ENCODE measurements at places on chromosomes 2 and 18. TPM values are rescaled to one million over a fixed set of nuclear protein-coding genes. Genes with fewer than 3 reads are reported as not detected.

GRCh38 chr2:60368456-60368855 is 185.0 kb downstream of the BCL11A start:
- no peaks in the 10 kb centered on the region for H3K27me3 ChIP-seq
- H3K4me1 ChIP-seq, result no peaks in the 10 kb centered on the region
- H3K4me3 ChIP-seq, result no peak overlapping the region
- no peak overlapping the region for H3K27ac ChIP-seq
- DNase-seq, result no peak

GRCh38 chr2:118013221-118013723 is 598 bp downstream of the CCDC93 start:
- H3K4me3 ChIP-seq, result peak overlapping the region; percentile 82
- peaks cover 29% of the 10 kb centered on the region for H3K4me1 ChIP-seq
- DNase-seq, result peak; percentile 52
- no peaks in the 10 kb centered on the region for H3K27me3 ChIP-seq

DNA sequence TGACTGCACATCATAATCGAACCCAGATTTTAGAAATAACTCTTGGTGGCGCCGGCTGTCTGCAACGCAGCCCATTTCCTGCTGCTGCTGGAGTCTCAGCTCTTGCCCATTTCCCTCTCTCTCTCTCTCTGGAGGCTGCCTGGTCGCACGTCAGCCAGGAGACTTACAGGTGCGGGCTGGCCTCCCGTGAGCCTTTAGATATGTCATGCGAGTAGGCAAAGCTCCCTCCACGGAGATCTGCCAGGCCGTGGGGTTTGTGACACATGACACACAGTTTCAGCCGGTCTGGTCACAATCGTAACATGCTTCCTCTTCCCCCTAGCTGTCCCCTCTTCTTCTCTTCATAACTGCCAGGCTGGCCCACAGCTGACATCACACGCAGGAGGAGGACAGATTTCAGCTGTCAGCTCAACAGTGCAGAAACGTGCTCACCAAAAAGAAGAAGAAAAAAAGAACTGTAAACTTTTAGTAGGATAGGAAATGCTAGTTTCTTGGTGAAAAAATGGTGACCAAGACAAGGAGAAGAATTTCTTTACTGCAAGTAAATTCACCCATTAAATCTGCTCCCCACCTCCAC is 489.3 kb downstream of the ZNF516 start:
- H3K27ac ChIP-seq, result no peak overlapping the region
- DNase-seq, result no peak
- H3K4me3 ChIP-seq, result no peak overlapping the region
- no peaks in the 10 kb centered on the region for H3K36me3 ChIP-seq

GRCh38 chr2:233081232-233081730 is 21.1 kb downstream of the INPP5D start:
- H3K4me3 ChIP-seq, result no peak overlapping the region
- H3K27me3 ChIP-seq, result peaks cover 3% of the 10 kb centered on the region
- H3K4me1 ChIP-seq, result peaks cover 26% of the 10 kb centered on the region

DNA sequence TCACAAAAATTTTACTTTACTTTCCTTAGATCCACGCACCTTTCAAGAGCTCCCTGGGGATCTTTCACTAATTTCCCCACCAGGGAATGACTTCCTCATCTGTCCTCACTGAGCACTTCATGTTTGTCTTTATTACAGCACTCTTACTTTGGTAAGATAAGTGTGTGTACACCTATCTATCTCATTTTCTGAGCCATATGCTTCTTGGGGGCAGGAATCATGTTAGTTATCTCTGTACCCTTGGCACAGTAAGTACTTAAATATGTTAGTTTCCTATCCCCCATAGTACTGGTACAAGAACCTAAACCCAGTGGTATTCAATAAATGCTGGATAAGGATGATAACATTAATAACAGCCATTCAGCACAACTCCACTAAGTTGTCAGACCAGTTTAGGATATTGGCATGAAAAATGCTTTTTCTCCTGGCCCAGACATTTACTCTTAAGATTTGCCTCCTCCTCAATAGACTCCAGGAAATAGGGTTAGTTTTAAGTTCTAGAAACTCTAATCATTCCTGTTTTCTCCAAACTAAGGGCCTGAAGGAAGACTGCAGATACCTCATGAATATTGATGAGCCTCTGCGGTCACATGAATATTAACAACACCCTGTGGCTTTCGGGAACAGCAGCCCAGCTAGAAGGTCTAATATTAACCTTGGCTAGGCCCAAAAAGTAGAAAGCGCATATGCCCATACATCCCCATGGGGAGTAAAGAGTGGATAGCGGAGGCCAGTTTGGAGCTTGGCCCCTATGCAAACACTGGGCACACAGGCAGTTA is 38.2 kb downstream of the NHEJ1 start:
- DNase-seq, result no peak
- no peaks in the 10 kb centered on the region for H3K36me3 ChIP-seq
- H3K27me3 ChIP-seq, result no peaks in the 10 kb centered on the region
- peaks cover 14% of the 10 kb centered on the region for H3K4me1 ChIP-seq

DNA sequence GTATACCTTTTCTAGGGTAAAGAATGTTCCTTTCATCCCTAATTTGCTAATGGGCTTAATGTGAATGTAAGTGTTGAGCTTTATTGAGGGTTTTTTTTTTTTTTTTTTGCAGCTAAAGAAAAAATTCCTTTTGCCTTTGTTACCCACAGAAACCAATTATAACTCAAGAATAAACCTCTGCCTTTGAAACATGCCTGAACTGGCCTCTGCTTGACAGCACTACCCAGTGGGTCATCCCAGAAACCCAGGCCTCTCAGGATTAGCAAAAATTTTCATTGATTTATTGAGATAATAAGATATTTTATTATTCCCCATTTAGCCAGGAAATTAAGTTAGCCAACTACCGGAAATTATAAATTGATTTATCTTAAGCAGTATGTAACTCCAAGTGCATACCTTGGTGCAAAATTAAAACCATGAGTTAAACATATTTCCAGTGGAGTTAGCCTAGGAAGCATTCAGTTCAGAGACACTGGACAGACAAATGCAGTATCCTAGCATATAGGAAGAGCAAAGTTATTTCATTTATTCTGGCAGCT is 67.0 kb upstream of the RASGRP3 start:
- DNase-seq, result no peak
- H3K4me3 ChIP-seq, result no peak overlapping the region
- H3K27me3 ChIP-seq, result no peaks in the 10 kb centered on the region
- H3K4me1 ChIP-seq, result no peaks in the 10 kb centered on the region
- H3K27ac ChIP-seq, result no peak overlapping the region

DNA sequence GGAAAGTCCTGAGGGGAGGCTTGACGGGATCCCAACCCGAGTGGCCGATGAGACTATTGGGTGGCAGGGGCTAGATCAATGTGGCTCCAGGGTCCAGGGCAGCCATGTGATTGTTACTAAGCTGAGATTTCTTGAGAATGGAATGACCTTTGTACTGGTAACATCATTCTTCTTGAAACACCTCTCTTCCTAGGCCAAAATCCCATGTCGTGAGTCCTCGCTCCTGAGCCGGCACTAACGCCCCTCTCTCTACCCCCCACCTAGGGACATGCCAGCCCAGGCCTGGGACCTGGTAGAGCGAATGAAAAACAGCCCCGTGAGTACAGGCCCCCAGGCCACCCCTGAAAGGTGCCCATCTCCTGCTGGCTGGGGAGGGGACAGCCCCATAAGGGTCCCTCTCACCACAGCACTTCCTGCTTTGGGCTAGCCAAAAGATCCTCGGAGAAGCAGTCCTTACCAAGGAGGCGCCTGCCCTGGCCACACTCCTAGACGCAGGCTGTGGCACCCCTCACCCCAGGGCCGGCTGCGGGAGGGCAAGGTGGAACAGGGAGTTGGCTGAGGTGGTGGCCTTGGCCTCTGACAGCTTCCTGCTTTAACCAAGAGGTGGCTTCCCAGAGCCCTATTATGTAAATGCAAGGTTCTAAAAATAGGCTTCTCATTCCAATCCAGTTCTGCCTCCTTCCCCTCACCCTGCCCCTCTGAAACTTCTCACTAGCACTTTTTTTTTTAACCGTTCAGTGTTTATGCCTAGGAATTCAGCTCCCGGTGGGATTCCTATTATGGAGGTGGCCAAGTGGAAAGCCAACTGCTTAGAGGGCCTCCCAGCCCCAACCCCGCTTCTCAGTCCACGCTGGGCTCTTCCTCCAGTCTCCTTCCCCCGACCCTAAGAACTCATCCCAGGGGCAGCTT is 126.6 kb upstream of the PPP1CB start:
- no peak overlapping the region for H3K4me3 ChIP-seq
- H3K4me1 ChIP-seq, result peaks cover 74% of the 10 kb centered on the region
- H3K36me3 ChIP-seq, result no peaks in the 10 kb centered on the region
- H3K27ac ChIP-seq, result peak overlapping the region; percentile 91
- H3K27me3 ChIP-seq, result no peaks in the 10 kb centered on the region

- H3K4me3 ChIP-seq, result no peak overlapping the region
- no peaks in the 10 kb centered on the region for H3K27me3 ChIP-seq
- H3K36me3 ChIP-seq, result peaks cover 33% of the 10 kb centered on the region
- no peak overlapping the region for H3K27ac ChIP-seq
- no peak for DNase-seq
- peaks cover 21% of the 10 kb centered on the region for H3K4me1 ChIP-seq
Observed at GRCh38 chr2:232029346-232029745, 67.8 kb downstream of the DIS3L2 start.

DNA sequence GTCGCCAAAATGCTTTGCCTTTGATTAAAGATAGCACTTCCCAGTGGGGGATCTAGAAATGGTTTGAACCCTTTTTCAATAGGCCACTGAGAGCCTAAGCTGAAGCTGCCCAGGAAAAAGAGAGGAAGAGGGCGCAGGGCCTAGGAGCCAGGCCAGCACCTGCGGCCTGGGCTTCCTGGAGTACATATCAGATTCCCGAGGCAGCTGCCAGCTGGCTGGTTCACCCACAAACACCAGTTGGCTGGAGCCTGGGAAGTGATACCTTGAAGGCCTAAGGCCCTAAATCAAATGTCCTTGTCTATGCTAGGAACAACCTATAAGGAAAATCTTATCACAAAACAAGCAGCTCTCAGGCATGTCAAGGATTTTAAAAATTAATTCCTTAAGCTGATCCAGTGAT is 37.1 kb downstream of the ANKRD44 start:
- H3K27ac ChIP-seq, result no peak overlapping the region
- peak; percentile 23 for DNase-seq
- no peaks in the 10 kb centered on the region for H3K36me3 ChIP-seq
- no peak overlapping the region for H3K4me3 ChIP-seq
- no peaks in the 10 kb centered on the region for H3K27me3 ChIP-seq
- peaks cover 23% of the 10 kb centered on the region for H3K4me1 ChIP-seq

DNA sequence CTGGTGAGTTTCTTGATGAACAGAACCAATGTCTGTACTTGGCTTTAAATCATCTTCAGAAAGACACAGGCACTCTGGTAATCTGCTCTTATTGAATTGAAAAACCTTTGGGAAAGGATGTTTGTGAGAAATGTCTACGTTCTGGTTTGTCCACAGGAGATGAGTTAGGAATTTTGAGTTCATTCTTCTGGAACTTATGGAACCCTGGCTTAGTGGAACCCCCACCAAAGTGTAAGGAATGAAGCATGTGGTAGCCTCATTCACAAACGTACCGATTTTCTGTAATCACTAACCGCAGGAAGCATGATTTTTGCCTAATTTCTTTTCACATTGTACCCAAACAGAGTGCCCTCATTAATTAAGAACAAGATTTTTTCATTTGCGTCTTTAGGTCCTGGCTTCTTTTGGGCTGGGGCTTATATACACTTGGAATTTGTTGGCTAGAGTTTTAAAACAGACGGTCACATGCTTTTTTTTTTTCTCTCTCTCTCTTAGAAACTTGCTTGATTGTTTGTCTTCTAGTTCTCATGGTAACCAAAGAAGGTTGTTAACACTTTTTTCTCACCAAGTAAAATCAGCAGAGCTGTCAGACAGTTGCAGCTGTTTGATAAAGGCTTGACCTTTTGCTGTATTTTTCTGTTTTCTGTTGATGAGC is 314.1 kb upstream of the THUMPD2 start:
- no peaks in the 10 kb centered on the region for H3K4me1 ChIP-seq
- DNase-seq, result no peak
- no peak overlapping the region for H3K4me3 ChIP-seq
- no peaks in the 10 kb centered on the region for H3K36me3 ChIP-seq
- no peaks in the 10 kb centered on the region for H3K27me3 ChIP-seq

RAPH1 gene
- total RNA-seq, result 14.0 TPM

SLC4A3 gene
- total RNA-seq, result 467 TPM

CFAP221 gene
- 0.69 TPM for total RNA-seq

MC5R gene
- total RNA-seq, result not detected
